Karpas-422 (cell line): ENCODE measurements at places on chromosomes 7 and 10.

- H3K27ac ChIP-seq = no peak overlapping the region
- no peaks in the 10 kb centered on the region for H3K27me3 ChIP-seq
- DNase-seq = no peak
- no peak overlapping the region for H3K4me3 ChIP-seq
Measured at GRCh38 chr10:52979295-52979990, 206.9 kb upstream of the MBL2 start.

DNA sequence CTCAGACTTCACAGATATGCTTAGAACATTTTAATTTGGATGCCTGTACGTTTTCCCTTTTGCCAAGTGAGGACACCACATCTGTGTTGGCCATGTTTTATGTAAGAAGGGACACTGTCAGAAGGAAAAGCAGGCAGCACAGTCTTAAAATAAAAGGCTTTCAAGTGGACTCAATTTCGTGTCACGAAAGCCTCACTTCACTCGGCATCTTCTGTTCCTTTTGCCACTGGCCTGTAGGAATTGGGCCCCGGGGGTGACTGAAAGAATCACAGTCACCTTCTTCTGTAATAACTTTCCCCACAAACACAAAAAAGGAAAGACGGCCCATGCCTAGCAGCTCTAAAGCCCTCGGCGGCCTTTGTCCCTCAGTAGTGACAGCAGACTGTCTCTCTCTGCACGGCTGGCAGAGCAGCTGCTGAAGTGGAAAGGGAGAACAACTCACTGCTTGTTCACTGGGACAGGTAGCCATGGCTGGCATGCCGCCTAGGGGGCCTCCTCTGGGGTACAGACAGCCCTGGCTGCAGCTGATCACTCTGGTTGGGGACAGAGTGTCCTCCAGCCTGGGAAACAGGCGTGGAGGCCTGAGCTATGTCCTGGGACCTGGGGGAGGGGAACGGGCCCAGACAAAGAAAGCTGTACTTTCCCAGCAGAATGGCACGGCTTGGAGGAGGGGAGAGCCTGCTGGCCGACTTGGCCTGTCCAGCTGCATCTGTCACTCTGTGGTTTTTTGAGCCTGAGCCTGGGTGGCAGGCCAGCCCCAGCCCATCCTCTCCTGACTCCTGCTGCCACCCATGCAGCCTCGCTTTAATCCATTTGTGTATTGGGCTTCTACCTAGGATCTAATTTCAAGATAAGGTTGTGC, 4.4 kb downstream of the RASSF4 start:
- H3K36me3 ChIP-seq = no peaks in the 10 kb centered on the region
- H3K27ac ChIP-seq = peak overlapping the region; percentile 76
- peak; percentile 72 for DNase-seq
- peaks cover 84% of the 10 kb centered on the region for H3K4me1 ChIP-seq
- H3K27me3 ChIP-seq = no peaks in the 10 kb centered on the region

DNA sequence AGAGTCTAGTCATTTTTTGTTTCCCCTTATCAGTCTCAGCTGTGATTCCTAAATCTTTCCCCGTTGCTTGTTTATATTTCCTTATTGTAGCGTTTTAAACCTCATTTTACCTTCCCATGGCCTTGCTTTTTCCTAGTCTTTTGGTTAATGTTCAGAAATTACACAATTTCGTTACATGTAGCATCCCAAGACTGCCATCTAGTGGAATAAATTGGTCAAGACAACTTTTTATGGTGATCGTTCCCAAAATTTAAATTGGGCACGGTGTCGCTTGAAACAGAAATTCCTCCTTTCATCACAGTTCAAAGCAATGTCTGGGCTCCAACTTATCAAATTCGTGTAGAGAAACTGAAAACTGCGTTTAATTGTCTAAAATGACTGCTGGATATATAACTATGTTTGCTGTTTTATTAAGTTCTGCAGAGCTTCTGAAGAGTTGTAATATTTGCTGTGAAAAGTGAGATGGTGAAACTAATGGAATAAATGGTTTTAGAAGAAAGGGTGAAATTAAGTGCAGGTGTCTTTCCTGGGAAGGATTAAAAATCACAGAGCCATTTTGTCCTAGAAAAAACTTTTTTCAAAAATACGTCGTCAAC, 370.2 kb downstream of the PHF14 start:
- peaks cover 44% of the 10 kb centered on the region for H3K4me1 ChIP-seq
- no peak overlapping the region for H3K27ac ChIP-seq
- H3K27me3 ChIP-seq = no peaks in the 10 kb centered on the region

DNA sequence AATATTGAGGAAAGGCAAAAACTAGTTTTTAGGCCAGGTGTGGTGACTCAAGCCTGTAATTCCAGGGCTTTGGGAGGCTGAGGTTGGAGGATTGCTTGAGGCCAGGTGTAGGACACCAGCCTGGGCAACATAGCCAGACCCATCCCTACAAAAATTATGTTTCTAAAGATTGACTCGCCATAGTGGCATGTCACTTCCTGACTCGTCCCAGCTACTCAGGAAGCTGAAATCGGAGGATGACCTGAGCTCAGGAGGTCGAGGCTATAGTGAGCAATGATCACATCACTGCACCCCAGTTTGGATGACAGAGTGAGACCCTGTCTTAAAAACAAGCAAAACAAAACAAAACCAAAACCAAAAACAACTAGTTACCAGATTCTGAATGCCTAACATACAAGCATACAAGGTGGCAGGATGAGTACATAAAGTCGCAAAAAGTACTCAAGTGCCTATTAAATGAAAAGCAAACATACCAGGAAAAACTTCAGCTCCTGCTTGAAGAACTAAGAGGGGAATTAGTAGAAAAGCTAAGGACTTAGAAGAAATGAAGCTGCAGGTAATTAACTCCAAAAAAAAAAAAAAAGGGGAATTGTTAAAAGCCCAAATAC, 14.1 kb downstream of the ZNF398 start:
- no peaks in the 10 kb centered on the region for H3K27me3 ChIP-seq
- no peak for DNase-seq
- no peak overlapping the region for H3K27ac ChIP-seq
- peaks cover 14% of the 10 kb centered on the region; the same call in 1 of the 2 replicates for H3K36me3 ChIP-seq
- H3K4me1 ChIP-seq = no peaks in the 10 kb centered on the region

GRCh38 chr7:114825423-114825951, 96.4 kb upstream of the MDFIC start:
- no peaks in the 10 kb centered on the region for H3K4me1 ChIP-seq
- no peak overlapping the region for H3K4me3 ChIP-seq
- no peak overlapping the region for H3K27ac ChIP-seq

- H3K4me3 ChIP-seq = no peak overlapping the region
- DNase-seq = no peak
- no peaks in the 10 kb centered on the region for H3K27me3 ChIP-seq
- no peaks in the 10 kb centered on the region for H3K36me3 ChIP-seq
Measured at GRCh38 chr10:69769395-69769992, 32.2 kb upstream of the COL13A1 start.

DNA sequence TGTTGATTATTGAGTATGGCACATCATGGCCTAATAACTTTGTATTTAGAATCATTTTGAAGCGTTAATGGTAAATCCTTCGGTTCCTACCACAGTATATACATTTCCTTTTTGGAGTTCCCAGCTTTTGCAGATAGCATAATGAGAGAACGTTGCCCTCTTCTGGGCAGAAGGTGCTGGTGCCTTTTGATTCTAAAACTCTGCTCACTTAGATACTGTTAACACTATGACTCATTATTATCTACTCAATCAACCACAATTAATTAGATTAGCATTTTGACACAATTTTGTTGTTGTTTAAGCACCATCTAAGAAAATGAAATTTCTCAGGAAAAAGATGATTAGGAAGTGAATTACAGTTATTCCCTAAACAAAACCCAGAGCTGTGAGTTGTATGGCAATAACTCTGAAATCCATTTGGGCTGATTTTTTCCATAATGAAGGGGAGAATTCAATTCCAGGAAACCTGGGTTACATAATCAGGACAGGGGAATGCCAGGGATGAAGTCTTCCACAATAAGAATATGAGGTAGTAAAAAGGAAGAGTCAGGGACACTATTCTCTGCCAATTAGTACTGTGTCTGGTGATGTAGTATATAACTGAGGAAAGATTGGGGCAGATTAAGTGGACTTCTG, 11.5 kb upstream of the DLD start:
- H3K4me1 ChIP-seq = no peaks in the 10 kb centered on the region
- H3K4me3 ChIP-seq = no peak overlapping the region
- H3K27ac ChIP-seq = no peak overlapping the region
- no peaks in the 10 kb centered on the region for H3K36me3 ChIP-seq
- peak; percentile 70 for DNase-seq
- H3K27me3 ChIP-seq = no peaks in the 10 kb centered on the region

- H3K4me3 ChIP-seq = no peak overlapping the region
- H3K4me1 ChIP-seq = peaks cover 11% of the 10 kb centered on the region
- no peaks in the 10 kb centered on the region for H3K27me3 ChIP-seq
Measured at GRCh38 chr10:69949770-69950169, 102.9 kb upstream of the MACROH2A2 start.

DNA sequence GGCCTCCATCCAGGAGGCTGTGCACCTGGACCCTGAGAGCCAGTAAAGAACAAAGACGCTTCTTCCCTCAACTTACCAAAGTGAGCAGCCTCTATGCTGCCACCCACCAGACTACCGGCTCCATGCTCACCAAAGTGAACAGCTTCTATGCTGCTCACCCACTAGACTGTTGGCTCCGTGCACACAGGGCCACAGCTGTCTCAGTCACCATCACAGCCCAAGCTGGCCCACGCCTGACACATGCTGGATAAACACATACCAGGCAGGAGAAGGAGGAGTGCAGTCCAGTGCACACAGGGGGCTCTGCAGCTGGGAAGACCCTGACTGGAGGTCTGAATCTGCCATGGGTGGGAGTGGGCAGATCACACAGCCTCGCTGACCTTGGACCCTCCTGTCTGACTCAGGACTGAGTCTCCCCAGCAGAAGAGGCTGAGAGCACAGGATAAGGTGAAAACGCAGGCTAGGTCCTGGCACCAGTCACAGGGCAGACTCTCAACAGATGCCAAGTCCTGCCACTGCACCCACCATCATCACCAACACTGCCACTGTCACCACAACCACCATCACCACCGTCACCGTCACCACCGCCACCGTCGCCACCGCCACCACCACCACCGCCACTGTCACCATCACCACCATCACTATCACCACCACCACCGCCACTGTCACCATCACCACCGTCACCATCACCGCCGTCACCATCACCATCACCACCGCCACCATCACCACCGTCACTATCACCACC, 130.9 kb downstream of the MAD1L1 start:
- H3K27me3 ChIP-seq = no peaks in the 10 kb centered on the region
- H3K4me3 ChIP-seq = no peak overlapping the region
- no peaks in the 10 kb centered on the region for H3K36me3 ChIP-seq
- H3K27ac ChIP-seq = peak overlapping the region; percentile 81; the same call in 1 of the 2 replicates

- no peak for DNase-seq
- H3K4me1 ChIP-seq = no peaks in the 10 kb centered on the region
- H3K27me3 ChIP-seq = no peaks in the 10 kb centered on the region
- H3K4me3 ChIP-seq = no peak overlapping the region
- no peaks in the 10 kb centered on the region for H3K36me3 ChIP-seq
- H3K27ac ChIP-seq = no peak overlapping the region
Measured at GRCh38 chr7:45342236-45342635, 184.6 kb downstream of the RAMP3 start.

GRCh38 chr10:113663908-113664307, at the start of gene NRAP:
NRAP (minus strand) TSS chr10:113664041; CDS start chr10:113663882, 159 bp downstream.
- no peak within 1 kb of the TSS for H3K27ac ChIP-seq
- H3K4me3 ChIP-seq = no peak within 1 kb of the TSS
- DNase-seq = peak; percentile 5
- H3K27me3 ChIP-seq = no peaks in the 10 kb centered on the region

DNA sequence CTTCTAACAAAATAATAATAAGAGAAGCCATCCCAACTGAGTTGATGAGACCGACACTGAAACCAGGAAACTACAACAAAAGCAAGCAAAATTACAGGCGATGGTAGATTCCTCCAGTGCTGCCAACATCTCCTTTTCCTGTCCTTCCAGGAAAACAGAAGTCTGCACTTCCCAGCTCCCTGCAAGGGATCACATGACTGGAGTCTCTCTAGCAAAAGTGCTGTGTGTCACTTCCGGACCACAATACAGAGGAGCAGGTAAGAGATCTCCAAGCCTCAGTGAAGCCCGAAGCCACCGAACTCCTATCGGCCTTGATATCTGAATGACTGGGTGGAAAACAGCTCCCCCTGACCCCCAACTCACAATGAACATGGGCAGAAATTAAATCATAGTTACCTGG, 63.2 kb downstream of the SMURF1 start:
- 0 out of 2 replicates have a peak, but pooled peaks cover 5% of the 10 kb centered on the region for H3K36me3 ChIP-seq
- peaks cover 64% of the 10 kb centered on the region for H3K4me1 ChIP-seq
- no peak overlapping the region for H3K4me3 ChIP-seq
- no peak for DNase-seq

- H3K36me3 ChIP-seq = no peaks in the 10 kb centered on the region
- DNase-seq = peak; percentile 48
Measured at GRCh38 chr7:69597278-69598076, 798 bp upstream of the AUTS2 start.

- peaks cover 39% of the 10 kb centered on the region for H3K4me1 ChIP-seq
- H3K4me3 ChIP-seq = no peak overlapping the region
- H3K27me3 ChIP-seq = no peaks in the 10 kb centered on the region
- H3K27ac ChIP-seq = peak overlapping the region; percentile 77
- no peak for DNase-seq
Measured at GRCh38 chr10:80186364-80187012, 18.8 kb downstream of the ANXA11 start.

- no peak for DNase-seq
- no peaks in the 10 kb centered on the region for H3K4me1 ChIP-seq
- H3K27ac ChIP-seq = no peak overlapping the region
- H3K4me3 ChIP-seq = no peak overlapping the region
- no peaks in the 10 kb centered on the region for H3K36me3 ChIP-seq
- H3K27me3 ChIP-seq = no peaks in the 10 kb centered on the region
Measured at GRCh38 chr7:19318287-19318686, 173.1 kb upstream of the FERD3L start.

DNA sequence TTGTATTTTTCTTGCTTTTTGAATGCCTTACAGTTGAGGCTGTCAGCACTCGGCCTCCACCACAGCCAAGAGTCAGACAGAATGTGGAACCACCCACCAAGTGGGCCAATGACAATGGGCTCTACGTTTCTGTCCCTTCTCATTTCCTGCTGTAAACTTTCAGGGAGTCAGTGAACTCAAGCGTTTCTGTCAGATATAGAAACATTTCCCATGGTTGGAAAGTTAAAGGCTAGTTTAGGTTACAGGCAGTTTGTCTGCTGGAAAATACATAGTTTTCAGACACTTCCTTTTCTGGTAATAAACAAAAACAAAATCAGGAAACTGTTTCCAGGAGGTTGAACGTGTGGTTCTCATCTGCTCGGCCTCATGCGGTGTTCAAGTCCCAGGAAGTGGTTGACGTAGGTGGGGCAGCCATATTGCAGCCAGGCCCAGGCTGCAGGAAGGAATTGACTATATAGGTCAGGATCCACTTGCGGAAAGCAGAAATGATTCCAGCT, 245.1 kb downstream of the CAMK1D start:
- no peak for DNase-seq
- no peaks in the 10 kb centered on the region for H3K27me3 ChIP-seq
- no peaks in the 10 kb centered on the region for H3K36me3 ChIP-seq
- H3K4me1 ChIP-seq = peaks cover under 1% of the 10 kb centered on the region
- no peak overlapping the region for H3K27ac ChIP-seq
- H3K4me3 ChIP-seq = no peak overlapping the region
